ENCODE measurements at places on chromosomes 1 and 21. TPM values are rescaled to one million over a fixed set of nuclear protein-coding genes. Genes with fewer than 3 reads are reported as not detected.
A peak's percentile ranks its signal among the peaks of the same experiment; 100 is the strongest.

DNA sequence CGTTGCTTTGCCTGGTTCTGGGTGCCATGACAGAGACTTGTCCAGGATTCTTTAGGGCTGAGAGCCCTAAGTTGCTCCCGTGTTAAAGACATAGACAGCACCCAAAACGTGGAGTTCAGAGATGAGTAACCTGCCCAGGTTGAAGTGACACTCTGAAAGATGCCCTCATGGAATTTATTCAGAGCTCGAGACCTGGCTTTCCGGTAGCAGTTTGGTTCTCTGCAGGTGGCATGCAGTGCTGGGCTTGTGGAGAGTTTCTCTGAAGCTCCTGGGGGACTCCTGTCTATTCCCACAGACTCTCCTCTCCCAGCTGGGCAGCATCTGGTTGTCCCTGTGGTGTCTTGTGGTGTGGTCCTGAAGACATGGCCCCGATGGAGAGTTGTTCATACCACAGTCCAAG is 241.0 kb downstream of the RHOU start:
- DNase-seq, result no peak

The TRIM46 gene
- total RNA-seq, result 2.5 TPM

- DNase-seq, result peak; percentile 51
Observed at GRCh38 chr1:9198538-9199361, 35.8 kb upstream of the H6PD start.

GRCh38 chr1:225424562-225425200 is 3.2 kb downstream of the LBR start:
- DNase-seq, result peak; percentile 56

The HPCA gene
- total RNA-seq, result not detected

- DNase-seq, result peak; percentile 98
Observed at GRCh38 chr1:169312084-169312954, 55.3 kb downstream of the NME7 start.

The SPRR2F gene
- not detected for total RNA-seq

DNA sequence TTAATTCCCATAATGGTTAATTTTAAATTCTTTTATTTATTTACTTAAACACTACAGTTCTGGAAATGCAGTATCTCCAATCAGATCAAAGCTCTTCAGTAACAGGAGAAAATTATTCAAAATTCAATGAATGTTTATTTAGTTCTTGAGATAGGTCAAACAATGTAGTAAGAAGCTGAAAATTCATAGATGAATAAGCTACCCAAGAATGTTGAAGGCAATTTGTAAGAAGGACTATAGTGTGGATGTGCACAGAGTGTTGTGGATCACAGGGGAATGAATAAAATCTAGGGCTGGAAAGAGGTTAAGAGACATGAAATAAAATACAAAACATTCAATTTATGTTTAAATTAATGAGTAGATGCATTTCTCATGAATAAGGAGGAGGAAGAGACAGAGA is 72.0 kb downstream of the OLFM3 start:
- DNase-seq, result no peak

DNA sequence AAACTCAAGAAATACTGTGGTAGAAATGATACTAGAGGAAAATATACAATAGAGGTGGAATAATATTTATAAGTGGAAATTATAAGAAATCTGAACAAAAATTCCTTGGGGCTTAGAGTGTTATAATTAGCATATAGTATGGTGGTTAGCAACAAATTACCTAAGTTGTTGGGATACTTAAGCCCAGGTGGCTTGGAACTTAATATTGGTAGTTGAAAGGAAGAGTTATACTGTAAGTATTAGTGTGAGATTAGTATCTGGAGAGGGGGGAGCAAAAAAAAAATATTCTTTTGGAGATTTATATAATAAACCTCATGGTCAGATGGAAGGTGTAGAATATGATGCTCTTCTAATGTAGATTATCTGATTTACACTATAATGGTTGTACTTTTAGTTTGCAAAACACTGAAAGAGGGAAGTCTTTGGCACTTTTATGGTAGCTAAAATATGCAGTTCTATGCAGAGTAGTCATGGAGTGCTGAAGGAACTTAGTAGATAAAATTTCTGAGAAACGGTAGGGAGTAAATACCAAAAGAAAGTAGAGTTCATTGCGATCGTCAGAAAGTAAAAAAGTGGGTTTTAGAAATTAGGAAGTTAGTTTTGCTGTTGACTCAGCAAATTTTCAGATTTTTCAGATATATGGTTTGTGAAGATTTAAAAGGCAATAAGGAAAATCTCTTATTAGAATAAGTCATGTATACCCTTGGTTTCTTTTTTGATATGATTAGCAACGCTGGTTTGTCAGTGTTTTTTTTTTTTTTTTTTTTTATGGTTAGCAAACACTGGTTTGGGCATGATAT is 45.7 kb downstream of the MTF2 start:
- no peak for DNase-seq

The GUCA2B gene
- total RNA-seq, result not detected

DNA sequence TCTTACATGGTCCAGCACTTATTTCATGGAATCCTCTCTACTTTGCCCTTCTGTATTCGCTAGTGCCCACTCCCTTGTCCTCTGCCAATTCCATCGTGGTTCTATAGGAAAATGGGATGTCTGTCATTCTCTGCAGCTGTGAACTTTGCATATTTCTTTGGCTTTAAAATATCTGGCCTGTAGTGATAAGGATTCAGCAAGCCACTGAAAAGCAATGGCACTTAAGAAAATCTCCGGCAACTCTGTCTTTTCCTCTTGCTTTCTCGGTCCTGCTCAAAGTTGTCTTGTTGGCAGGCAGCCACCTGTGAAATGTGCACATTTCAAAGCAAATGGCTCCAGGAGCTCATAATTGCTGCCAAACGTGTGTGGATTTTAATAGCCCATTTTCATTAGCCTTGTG is 91.8 kb downstream of the CHD1L start:
- no peak for DNase-seq

The OR10J1 gene
- not detected for total RNA-seq

- no peak for DNase-seq
Observed at GRCh38 chr1:178564086-178564782, 51.3 kb downstream of the TEX35 start.

DNA sequence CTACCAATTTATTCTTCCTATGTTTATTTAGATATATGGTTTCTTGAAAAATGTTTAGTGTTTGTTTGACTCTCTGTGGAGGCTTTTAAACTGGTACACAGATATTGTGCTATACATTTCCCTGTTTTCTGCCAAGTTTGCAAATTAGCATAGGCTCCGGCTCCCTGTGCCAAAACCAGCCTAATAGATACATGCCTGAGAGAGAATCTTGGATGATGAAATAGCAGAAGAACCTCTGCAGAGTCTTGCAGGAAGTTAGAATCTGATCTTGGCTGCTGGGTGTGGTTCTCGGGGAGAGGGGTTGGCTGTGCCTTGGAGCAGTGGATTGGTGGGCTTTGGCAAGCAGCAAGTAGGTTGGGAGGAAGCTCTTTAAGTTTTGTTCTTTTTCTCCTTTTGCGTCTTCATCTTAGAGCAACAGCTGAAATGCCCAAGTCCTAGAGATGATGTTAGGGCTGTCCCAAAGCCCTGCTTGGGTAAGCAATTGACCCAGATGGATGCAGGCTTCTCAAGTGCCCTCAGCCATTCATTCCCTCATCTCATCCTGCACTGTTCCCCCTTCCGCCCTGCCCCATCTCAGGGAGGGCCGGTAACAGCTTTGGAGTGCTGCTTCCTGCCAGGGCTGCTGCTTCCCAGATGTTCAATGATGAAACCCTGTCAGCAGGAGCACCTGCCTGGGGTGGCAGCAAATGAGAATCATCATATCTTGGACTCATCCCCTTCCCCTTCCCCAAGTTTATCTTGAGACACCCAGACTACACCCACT is 9.3 kb downstream of the PLA2G2A start:
- no peak for DNase-seq

DNA sequence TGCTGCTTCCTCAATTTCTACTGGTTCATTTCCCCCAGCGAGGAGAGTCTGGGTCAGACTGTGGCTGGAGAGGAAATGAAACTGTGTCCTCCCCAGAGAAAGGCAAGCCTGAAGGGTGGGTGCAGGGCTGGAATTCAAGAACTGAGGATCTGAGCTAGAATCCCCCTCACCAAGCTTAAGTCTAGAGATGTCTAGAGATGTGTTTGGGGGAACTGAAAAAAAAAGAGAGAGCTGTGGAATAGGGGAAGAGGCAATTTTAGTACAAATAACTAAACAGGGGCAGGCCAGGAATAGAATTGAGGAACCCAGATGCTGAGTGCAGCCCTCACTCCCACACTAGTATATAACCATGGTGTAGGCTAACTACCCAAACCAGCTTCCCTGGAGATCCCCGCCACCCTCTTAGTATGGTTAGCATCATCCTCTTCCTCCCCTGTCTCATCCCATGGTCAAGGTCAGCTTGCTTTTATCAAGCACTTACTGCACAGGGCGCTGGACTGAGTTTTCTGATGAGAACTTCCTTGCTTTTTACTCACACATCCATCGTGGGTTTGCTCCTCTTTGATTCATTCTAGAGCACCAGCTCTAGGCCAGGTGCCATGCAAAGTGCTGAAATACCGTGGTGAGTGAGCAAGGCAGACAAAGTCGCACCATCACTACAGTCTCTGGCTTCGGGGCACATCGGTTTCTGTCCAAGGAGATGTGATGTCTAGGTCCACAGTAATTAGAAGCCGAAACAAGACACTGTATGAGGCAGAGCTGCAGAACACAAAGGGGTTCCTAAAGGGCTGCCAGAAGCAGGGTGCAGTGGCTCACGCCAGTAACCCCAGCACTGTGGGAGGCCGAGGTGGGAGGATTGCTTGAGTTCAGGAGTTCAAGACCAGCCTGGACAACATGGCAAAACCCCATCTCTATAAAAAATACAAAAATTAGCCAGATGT is 112.9 kb upstream of the IPO9 start:
- no peak for DNase-seq

DNA sequence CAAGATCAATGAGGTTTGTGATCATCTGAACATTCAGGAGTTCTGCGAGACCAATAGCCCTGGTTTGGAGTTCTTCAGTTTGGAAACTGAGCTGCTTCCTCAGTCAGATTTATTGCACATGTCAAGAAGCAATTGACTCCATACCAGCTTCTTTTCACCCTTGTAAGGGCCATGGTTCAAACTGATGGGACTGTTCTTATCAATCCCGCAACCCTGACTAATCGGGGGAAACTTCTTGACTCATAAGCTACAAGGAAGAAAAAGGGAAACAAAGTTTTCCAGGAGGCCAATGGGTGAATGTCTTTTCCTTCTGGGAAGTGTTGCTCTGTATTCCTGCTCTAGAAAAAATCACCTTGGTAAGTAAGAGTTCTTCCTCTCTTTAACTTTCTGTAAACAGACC is 187.9 kb downstream of the MIS18A start:
- DNase-seq, result no peak

The SPAG17 gene
- total RNA-seq, result under 0.01 TPM

The RASAL2 gene
- 19.2 TPM for total RNA-seq

The KMO gene
- not detected for total RNA-seq

The OR10Z1 gene
- not detected for total RNA-seq

GRCh38 chr1:48572646-48573258 is 100.7 kb upstream of the SPATA6 start:
- DNase-seq, result peak; percentile 23

DNA sequence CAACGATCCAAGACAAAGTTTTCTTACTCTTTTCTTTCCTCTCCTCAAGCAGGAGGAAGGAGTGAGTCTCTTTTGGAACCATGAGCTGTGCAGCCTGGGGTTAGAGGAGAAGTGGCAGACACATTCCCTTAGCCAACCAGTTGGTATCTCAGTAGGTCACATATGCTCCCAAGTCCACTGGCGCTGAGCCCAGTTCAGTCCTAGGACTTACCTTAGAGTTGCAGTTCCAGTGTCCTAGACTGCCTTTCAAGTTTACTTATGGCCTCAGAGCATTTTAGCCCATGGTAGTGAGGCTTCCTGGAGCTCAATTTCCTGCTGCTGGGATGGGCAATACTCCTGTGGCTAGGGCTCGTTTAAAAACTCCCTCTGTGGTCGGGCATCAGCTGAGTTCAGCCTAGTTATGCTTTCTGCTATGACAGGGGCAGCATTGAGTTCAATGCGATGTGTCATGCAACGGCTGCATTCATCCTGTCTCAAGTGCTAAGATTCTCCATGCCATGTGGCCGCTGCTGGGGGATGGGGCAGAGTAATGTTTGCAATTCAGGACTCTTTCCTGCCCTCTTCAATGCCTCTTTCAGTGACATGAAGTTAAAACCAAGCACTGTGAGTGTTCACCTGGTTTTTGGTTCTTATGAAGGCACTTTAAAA is 103.8 kb downstream of the LRRC7 start:
- DNase-seq, result no peak

- DNase-seq, result no peak
Observed at GRCh38 chr21:19405326-19405725, 1001.7 kb upstream of the TMPRSS15 start.

The ZNF683 gene
- not detected for total RNA-seq

The TRAF3IP3 gene
- not detected for total RNA-seq

The RCAN1 gene
- 183 TPM for total RNA-seq

- no peak for DNase-seq
Observed at GRCh38 chr1:160577671-160578070, 1.6 kb downstream of the CD84 start.

The MIXL1 gene
- total RNA-seq, result not detected

- no peak for DNase-seq
Observed at GRCh38 chr1:42414551-42415496, 34.2 kb downstream of the RIMKLA start.

The SELL gene
- not detected for total RNA-seq

The PALMD gene
- 1.1 TPM for total RNA-seq

GRCh38 chr1:169245706-169246105 is 121.9 kb downstream of the NME7 start:
- no peak for DNase-seq

DNA sequence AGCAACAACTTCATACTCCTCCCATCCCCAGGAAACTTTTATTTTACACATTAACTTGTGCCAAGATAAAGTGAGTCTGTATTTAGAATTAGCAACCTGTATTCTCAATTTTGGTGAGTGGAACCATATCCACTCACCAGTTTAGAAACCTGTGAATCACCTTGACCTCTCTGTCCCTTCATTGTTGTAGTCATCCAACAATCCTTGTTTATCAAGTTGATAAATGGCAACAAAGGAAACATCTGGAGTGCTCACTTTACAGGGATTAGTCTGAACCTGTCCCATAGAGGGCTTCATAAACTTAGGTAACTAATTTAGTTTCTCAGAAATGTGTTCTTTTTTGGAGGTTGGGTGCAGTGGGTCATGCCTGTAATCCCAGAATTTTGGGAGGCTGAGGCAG is 3.9 kb upstream of the CLSPN start:
- no peak for DNase-seq

The AQP10 gene
- not detected for total RNA-seq

GRCh38 chr1:40664791-40665190 is 691 bp downstream of the RIMS3 start:
- no peak for DNase-seq

DNA sequence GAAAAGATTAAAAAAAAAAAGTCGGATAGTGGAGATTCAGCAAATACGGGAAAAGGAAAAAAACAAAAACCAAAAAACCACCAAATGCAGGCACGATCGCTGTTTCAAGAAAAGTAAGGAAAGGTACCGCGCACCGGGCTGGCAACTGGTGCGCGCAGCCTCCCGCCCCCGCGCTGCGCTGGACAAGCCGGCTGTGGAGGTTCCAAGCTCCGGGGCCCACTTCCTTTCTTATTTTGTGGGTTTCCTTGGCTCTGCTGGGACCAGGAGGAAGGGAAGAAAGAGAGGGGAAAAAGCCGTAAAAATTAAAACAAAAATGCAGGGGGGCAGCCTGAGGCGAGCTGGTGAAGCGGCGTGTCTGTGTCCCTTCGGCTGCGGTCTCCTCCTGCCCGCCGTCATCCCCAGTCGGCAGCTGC is 233 bp downstream of the ADAMTS5 start:
- DNase-seq, result peak; percentile 37

All from IMR-90 (cell line).